Stimulated activated CD4-positive, alpha-beta T cell treated with anti-CD3 and anti-CD28 coated beads, Interleukin-1b, Interleukin-23, amount 100 ng/mL, for 1 hour (primary cell): ENCODE measurements at places on chromosomes 5 and 9.

- no peak for DNase-seq
These were observed 16.7 kb upstream of the HSPB3 start for GRCh38 chr5:54438620-54439389.

- DNase-seq = no peak
These were observed 81.3 kb downstream of the GADD45G start for GRCh38 chr9:89686126-89686525.

GRCh38 chr9:93596399-93596798, 20.0 kb downstream of the PHF2 start:
- DNase-seq = no peak

- no peak for DNase-seq
These were observed 44.6 kb downstream of the TAF11L14 start for GRCh38 chr5:17678751-17679324.

GRCh38 chr5:130550562-130550928, 614.5 kb downstream of the HINT1 start:
- no peak for DNase-seq

GRCh38 chr9:75414371-75415160, 326.3 kb downstream of the OSTF1 start:
- no peak for DNase-seq

GRCh38 chr5:168943091-168943884, 357.7 kb downstream of the SLIT3 start:
- DNase-seq = no peak

DNA sequence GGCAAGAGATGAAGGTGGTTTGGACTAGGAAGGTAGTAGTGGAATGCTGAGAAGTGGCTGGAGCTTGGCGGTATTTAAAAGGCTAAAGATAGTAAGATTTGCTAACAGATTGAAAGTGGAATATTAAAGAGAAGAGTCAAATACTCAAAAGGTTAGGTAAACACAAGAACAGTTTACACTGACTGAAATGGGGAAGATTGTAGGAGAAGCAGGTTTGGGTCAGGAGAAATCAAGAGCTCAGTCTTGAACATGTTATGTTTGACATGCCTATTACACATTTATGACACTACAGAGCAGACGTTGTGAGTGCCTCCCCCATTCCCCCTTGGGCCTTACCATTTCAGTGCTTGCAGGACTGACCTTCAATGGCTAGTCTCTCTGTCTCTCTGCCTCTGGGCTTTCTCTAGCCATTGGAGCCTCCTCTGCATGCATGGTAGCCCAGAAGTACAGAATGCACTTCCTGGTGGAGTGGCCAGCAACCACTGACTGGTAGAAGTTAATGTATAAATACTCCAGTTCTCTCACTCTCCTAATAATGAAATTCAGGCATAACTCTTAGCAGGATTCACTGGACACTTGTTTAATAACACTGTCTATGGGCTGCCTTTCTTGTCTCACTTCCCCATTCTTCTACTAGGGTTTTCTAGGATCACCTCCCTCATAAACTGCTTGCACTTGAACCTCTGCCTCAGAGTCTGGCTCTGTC, 56.8 kb downstream of the HMGCS1 start:
- DNase-seq = no peak

- no peak for DNase-seq
These were observed 94.0 kb downstream of the COL23A1 start for GRCh38 chr5:178496214-178496613.

DNA sequence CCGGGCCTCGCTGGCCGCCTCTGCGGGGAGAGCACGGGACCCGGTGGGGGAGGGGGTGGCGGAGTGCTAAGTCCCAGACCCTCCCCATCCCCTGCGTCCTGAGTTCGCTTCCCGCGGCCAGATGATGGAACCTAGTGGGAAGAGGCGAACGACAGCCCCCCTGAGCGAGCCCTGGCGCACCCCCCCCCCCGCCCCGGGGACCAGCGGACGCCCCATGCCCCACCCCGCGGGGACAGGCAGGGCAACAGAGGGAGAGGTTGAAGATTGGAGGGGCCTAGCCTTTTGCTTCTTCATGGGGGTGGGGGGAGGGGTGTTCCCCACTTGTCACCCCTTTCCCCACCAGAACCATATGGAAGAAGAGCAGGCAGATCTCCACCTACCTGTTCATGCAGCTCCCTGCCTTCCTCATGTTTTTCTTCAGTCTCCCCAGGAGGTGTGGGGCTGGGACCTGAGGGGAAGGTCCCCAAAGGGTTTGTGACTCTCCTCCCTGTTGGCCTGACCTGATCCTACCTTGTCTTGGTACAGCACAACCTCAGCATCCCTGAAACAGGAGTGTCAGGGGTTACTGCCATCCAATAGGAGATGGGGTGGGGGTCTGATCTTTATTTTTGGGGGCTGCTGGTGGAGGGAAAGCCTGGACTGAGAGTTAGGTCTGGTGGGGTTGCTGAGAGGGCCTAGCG, 485 bp downstream of the FAM53C start:
- no peak for DNase-seq

- no peak for DNase-seq
These were observed 2.9 kb downstream of the SLC45A2 start for GRCh38 chr5:33981408-33982162.

DNA sequence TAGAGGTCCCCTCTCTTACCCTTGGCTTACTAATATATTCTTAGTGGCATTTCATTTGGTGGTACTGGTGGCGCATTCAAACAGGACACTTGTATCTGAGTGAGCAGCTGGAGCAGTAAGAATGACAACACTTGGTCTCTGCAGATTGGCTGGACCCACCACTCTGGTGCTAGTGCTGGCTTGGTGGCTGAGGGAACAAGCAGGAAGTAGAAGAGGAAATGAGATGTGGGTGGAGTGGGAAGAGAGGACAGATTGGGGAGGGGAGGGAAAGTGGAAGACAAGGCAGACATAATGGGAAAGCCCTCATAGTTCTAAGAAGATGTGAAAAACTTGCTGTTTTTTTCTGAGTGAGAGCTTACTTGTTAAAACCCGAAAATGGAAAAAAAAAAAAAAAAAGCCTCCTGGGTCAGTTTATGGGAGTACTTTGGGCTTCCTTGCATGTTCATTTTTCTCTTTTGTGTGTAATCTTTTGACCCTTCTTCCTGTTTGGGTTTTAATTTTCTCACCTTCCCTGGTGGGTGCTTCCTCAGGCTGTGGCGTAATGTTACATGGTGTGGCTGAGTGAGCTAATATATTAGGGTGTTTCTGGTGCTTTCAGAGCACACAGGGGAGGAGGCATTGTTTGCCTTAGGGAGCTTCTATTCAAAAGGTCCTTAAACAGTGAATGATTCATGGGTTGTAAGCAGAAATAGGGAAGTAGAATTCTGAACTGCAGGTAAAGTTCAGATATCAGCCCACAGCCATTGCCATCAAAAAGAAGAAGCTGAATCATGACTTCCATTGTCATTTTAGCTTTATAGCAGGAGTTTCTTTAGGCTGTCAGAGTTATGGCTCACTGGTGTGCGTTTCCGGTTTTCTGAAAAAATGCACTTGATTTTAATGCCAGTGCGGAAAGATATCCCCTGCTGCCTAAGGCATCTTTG, 52.3 kb downstream of the TLE4 start:
- no peak for DNase-seq

DNA sequence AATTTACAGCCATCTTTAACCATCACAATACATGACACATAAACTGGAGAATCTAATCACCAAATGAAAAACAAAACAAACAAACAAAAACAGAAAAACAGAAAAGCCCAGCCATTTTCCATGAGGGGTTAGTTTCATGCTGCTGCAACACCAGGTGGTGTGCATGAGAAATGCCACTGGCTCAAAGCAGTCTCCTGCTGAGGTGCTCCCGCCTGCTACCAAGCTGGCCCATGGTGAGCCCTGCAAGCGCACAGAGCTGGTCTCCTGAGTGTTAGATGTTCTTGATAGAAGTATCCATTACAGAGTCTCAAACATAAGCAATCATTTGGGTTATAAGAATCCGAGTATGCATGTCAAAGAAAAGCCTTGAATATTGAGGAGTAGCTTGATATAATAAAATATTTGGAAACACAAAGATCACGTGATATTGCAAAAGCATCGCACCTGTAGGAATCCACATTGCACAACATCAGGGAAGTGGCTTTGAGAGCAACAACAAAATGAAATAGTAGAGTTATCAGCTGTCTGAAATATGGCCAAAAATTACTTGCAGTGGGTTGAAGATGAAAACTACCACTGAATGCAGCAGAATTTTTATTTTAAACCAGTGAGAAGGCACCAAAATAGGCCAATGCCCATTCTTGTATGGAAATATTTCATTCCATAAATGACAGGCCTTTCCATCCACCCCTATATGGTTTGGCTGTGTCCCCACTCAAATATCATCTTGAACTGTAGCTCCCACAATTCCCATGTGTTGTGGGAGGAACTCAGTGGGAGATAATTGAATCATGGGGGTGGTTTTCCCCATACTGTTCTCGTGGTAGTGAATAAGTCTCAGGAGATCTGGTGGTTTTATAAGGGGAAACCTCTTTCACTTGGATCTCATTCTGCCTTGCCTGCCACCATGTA, 194.8 kb downstream of the SYK start:
- DNase-seq = no peak

- DNase-seq = no peak
These were observed 148.4 kb downstream of the SIL1 start for GRCh38 chr5:139049780-139050179.
